ENCODE measurements at places on chromosomes 5 and 9. TPM values are rescaled to one million over a fixed set of nuclear protein-coding genes. Genes with fewer than 3 reads are reported as not detected.

DNA sequence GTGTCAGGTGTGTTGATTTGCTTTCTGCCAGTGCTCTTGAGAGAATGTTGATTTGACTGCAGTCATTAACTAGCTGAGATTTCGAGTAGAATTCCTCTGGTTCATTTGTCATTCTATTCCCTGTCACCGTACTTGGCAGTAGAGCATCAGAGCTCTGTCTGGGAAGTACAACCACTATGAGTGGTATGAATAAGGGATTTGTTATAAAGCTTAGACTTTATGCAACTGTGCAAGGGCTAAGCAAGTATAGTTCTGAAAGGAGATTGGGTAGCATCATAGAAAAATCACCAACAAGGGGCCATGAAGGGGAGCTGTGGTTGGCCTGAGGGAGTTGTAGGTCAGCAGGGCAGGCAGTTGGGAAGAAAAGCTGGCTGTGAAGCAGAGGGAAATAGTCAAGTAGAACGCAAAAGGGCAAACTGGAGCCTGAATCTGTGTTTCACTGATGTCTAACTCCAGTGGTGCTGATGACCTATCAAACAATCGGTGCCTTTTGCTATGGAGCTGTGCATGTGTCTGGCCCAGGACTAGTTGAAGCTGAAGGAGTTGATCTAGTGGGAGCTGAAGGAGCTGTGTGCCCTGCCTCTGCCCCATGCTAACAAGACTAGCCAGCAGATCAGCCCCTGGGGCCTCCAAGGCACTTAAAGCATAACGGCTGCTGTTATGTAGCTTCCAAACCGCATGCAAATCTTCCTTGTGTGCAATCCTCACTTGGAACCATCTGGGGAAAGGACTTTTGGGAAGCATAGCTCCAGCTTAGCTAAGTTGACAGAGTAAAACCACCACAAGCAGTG, 110.0 kb downstream of the SLC28A3 start:
- no peak overlapping the region for H3K4me3 ChIP-seq
- DNase-seq, result no peak
- no peaks in the 10 kb centered on the region for H3K27me3 ChIP-seq

- no peak overlapping the region for H3K27ac ChIP-seq
- H3K4me3 ChIP-seq, result no peak overlapping the region
- H3K36me3 ChIP-seq, result no peaks in the 10 kb centered on the region
- no peaks in the 10 kb centered on the region for H3K4me1 ChIP-seq
Measured at GRCh38 chr5:82766206-82766605, 311.0 kb downstream of the TMEM167A start.

DNA sequence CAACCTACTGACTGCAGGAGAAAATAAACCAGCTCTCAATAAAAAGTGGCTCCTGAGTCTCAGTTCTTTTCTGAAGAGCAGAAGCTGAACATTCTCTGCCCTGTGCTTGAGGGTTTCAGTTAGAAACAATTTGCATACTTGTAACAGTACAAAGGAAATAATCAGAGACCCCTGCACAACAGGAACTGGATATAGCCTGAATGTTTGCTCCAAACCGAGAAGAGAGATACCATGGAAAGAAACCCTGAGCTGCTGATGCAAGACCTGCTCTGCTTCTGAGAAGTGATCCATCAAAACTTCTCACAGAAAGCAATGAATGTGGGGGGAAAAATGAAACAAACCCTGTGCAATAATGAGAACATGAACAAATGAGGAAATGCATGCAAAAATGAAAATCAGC, 592.9 kb downstream of the SEMA5A start:
- DNase-seq, result no peak
- H3K4me3 ChIP-seq, result no peak overlapping the region
- no peaks in the 10 kb centered on the region for H3K4me1 ChIP-seq

PCDHGB1 gene
- 1.8 TPM for total RNA-seq

PCDHA1 gene
- total RNA-seq, result not detected

MARCHF6 gene
- 136 TPM for total RNA-seq
